Dermis microvascular lymphatic vessel endothelial cell (primary cell): ENCODE measurements at places on chromosomes 3 and 15. TPM values are rescaled to one million over a fixed set of nuclear protein-coding genes. Genes with fewer than 3 reads are reported as not detected.

DNA sequence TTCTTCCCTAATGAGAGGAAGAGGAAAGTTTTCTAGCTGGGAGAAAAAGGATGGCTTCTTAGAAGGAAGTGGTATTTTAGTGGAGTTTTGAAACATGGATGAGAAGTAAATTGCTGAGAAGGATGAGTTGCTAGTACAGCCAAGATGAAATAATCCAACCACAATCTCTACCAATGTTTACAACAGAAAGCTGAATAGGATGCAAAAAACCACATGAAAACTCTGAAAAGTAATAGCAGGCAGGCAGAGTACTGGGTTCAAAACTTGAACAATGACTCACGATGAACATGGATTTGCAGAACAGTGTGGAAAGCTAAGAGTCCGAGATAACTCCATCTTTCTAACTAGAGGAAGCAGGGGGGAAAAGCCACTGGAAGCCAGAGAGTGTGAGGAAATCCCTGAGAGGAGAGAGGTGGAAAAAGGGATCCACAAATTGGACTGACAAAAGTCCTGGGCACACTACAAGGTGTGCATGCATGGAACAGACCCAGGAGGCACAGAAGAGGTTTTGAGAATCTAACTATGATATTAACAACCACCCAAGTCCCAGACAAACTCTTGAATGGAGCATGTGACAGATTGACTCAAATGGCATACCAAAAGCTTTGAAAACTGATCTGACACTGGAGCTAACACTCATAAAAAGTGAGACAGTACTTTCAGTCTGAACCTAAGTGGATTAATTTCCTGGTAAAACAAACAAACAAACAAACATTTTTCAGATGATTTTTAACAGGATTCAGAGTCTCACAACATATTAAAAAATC, 76.7 kb downstream of the ST6GAL1 start:
- DNase-seq = no peak

DNA sequence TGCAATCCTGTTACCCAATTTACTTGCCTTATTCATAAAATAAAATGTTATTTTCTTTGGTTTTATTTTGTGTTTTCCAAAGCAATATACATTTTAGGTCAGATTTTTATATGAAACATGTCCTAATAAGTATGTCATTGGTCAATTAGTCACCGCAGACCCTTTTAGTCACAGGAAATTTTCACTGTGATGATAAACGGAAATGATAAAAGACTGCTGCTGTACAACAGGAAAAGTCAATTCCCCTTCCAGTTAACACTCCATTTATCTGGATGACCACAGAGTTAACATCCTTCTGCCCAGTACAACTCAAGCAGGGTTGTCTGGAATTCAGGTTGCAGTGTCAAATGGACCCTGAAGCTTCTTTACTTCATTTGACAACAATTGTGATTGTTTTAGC, 175.2 kb downstream of the LSAMP start:
- no peak for DNase-seq

GRCh38 chr3:18442756-18443664, 17.9 kb upstream of the SATB1 start:
- DNase-seq = no peak

DNA sequence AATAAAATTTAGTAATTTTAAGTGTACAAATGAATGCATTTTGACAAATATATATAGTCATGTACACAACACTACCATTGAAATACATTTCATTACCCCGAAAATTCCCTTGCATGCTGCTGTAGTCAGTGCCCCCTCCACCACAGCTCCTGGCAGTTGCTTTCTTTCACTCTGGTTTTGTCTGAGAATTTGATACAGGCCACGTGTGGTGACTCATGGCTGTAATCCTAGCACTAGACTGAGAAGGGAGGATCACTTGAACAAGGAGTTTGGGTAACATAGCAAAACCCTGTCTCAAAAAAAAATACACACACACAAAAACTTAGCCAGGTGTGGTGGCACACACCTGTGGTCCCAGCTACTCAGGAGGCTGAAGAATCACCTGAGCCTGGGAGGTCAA, 65.4 kb downstream of the TFRC start:
- no peak for DNase-seq

DNA sequence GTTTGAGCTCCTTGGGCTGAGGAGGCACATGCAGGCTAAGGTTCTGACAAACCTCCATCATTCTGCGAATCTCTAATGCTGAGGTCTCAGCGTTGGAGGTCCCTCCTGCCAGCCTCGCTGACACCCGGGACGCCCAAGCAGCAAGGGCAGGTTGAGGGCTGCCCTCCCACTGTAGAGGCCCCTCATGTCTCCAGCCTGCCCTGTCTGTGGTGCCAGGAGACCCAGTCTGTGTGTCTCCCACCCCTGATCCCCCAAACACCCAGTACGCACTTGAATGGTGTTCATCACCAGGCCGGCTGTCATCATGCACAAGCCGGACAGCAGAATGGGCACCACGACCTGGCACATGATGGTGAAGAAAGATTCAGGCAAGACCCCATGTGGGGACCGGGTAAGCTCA, 27.8 kb downstream of the SLC41A3 start:
- DNase-seq = no peak

Gene KBTBD13
- total RNA-seq = not detected in 2 replicates

Gene SOX2
- total RNA-seq = not detected in 2 replicates

Gene PRRT3
- 0.51 and 0.63 TPM in 2 replicates for total RNA-seq
